Activated CD4-positive, CD25-positive, alpha-beta regulatory T cell treated with anti-CD3 and anti-CD28 coated beads, Interleukin-2, amount 50 U/mL, for 72 hours (primary cell): ENCODE measurements at places on chromosomes 5 and 9.

DNA sequence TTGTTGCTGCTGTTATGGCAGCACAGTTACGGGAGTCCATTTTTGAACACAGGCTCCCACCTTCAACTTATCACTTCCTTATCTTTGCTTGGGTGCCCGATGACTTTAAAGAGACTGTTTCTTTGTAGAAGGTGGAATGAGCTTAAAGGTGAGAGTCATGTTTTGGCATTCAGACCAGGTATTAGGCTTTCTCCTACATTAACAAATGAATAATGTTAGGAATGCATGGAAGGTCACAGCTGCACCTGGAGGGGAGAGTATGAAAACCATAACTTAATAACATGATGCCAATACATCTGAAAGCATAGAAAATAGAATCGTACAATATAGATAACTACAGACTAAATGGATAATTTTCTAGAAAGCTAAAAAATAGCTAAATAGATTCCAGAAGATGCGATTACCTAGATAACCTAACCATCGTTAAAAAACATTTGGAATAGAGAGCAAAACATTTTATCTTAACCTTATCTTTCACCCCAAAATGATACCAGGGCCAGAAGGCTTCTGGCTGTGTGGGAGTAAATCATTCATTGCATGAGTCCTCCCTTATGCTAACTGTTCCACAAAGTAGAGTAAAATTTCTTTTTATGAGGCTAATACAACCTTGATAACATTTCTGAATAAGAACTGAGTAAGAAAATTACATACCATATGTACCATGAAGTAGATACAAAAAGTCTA, 126.2 kb upstream of the ADCY2 start:
- DNase-seq: no peak

- peak; percentile 28 for DNase-seq
Measured at GRCh38 chr5:132012371-132013005, 1.0 kb upstream of the ACSL6 start.

DNA sequence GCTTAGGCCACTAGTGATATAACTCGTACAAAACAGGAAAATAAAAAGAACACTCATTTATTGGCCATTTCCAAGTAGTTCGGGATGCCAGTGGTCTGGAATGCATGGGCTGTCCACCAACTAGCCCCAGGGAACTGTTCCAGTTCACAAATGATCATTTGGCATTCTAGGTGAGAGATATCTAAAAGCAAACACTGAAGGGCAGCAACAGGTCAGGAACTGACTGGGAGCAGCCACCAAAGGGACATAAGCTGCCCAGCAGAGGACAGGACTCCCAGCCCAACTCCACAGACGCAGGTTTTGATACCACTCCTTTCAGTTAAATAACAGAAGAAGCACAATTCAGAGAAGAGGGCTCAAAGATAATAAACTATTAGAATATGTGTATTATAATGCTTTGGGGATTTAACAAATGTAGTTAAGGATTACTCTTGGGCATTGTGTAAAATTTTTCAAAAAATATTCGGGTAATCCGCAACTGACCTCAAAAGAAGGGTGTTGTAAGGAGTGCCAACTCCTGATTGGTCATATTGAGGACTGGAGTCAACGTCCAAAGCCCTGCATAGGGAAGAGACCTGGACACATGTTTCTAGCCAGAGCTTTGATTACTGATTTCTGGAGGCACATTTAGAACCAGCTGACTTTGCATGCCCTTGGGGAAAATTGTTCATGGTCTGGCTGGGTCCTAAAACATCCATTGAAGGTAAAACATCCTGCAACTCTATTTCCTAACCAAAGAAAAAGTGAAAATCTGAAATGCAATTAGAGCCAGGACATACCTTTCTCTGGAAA, 320.0 kb downstream of the DNAH5 start:
- DNase-seq: no peak

DNA sequence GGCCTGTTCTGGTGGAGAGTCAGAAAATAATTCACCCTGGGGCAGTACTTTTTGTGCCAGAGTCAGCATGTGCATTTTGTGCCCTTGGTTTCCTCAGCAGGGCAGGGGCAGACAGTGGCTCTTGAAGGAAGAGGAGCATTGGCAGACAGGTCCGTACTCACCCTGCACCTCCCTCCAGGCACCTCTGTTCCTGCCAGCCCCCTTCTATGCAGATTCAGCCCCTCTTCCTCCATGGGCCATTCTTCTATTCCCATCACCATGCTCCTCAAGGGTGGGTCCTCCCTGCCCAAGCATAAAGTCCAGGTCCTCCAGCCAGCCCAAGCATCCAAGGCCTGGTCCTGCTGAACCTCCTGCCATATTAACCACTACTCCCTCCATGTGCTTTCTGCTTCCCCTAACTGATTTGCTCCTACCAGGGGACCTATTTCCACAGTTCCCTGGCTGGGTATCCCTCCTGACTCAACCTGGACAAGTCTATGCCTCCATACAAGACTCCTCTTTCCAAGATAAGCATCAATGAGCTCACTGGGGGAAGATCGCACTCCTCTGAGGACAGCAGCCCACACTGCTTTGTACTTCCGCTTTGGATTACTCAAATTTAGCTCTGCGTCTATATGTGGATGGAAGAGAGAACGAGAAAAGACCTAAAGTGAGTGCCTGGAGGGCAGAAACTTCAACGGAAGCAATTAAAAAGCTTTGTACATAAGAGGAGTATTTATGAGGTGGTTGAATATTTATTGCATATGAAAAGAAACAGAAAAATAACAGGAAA, 9.3 kb upstream of the ACSL6 start:
- DNase-seq: peak; percentile 34

GRCh38 chr5:172180936-172181335, 7.1 kb downstream of the STK10 start:
- no peak for DNase-seq

GRCh38 chr5:109705596-109705995, 15.9 kb downstream of the MAN2A1 start:
- DNase-seq: no peak
